ENCODE measurements at places on chromosomes 12 and 14. TPM values are rescaled to one million over a fixed set of nuclear protein-coding genes. Genes with fewer than 3 reads are reported as not detected.

Gene DAO
- not detected for polyA plus RNA-seq

Gene ATG101
- 34.1 TPM for polyA plus RNA-seq

Gene ATP2B1
- 5.6 TPM for polyA plus RNA-seq

Gene TMEM233
- 1.5 TPM for polyA plus RNA-seq

Gene NKX2-1
- polyA plus RNA-seq, result not detected

Gene JPH4
- polyA plus RNA-seq, result 0.24 TPM

Gene LAG3
- 0.08 TPM for polyA plus RNA-seq

Gene KRT81
- polyA plus RNA-seq, result not detected

Gene PLA2G1B
- 10,835 TPM for polyA plus RNA-seq

Gene DIO3
- polyA plus RNA-seq, result 9.7 TPM

Gene TNS2
- 562 TPM for polyA plus RNA-seq

Gene TNFAIP2
- 266 TPM for polyA plus RNA-seq

Gene LRRC10
- not detected for polyA plus RNA-seq

Gene MYF5
- polyA plus RNA-seq, result not detected

Gene TBX3
- 18.1 TPM for polyA plus RNA-seq

Gene KERA
- polyA plus RNA-seq, result 0.03 TPM

Gene NANOG
- not detected for polyA plus RNA-seq

Gene PAPOLA
- 70.7 TPM for polyA plus RNA-seq

Gene DNAJC22
- polyA plus RNA-seq, result 4.0 TPM

Gene EML1
- polyA plus RNA-seq, result 19.6 TPM

Gene PIANP
- polyA plus RNA-seq, result 0.09 TPM

Gene TMEM121
- polyA plus RNA-seq, result 1.8 TPM

Gene HSPB8
- polyA plus RNA-seq, result 55.1 TPM

Gene GLIPR1L1
- polyA plus RNA-seq, result not detected

Gene STON2
- polyA plus RNA-seq, result 7.4 TPM

Gene ADSS1
- polyA plus RNA-seq, result 4.3 TPM

Gene RILPL1
- polyA plus RNA-seq, result 10.7 TPM

Gene EGLN3
- 2.9 TPM for polyA plus RNA-seq

Gene POTEM
- polyA plus RNA-seq, result not detected

Gene ACACB
- polyA plus RNA-seq, result 237 TPM

Gene SPX
- polyA plus RNA-seq, result 9.0 TPM

Measured in adipose tissue (tissue), 3 donors.